Lower leg skin (tissue), 4 donors: ENCODE measurements at places on chromosomes 12 and 14. TPM values are rescaled to one million over a fixed set of nuclear protein-coding genes. Genes with fewer than 3 reads are reported as not detected.

DNA sequence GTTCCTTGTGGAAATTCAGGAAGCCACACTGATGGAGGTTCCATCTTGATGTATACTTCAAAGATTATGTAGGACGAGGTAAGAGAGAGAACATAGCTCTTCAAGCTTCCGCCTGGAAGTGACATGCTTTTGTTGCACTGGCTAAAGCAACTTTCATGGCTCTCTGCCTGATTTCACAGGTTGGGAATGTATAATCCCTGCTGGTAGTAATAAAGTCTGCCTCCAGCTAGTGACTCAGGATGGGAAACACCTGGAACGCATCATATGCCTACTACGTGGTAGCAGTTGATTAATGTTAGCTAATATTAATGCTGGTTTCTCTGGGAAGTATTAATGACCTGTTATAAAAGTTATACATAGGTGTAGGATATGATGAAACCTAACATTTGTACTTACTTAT, 71.1 kb downstream of the PELI2 start:
- no peak for DNase-seq

Gene DHRS4
- total RNA-seq = 41.9 TPM

DNA sequence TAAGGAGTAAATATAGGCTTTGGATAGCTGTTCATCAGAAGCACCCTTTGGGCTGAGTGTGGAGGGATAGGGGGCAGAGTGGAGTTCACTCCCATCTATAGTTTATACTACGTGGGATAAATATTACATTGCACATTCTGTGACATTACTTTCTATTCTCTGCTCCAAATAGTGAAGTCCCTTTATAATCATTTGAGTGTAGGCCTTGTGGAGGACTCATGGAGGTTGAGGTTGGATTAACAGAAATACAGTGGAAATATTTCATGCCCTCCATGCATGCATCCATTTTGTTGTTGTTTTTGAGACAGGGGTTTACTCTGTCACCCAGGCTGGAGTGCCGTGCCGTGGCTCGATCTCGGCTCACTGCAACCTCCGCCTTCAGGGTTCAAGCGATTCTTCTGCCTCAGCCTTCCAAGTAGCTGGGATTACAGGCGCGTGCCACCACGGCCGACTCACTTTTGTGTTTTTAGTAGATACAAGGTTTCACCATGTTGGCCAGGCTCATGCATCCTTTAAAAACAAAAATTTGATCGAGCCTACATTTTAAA, 1.4 kb downstream of the CHPT1 start:
- DNase-seq = no peak

DNA sequence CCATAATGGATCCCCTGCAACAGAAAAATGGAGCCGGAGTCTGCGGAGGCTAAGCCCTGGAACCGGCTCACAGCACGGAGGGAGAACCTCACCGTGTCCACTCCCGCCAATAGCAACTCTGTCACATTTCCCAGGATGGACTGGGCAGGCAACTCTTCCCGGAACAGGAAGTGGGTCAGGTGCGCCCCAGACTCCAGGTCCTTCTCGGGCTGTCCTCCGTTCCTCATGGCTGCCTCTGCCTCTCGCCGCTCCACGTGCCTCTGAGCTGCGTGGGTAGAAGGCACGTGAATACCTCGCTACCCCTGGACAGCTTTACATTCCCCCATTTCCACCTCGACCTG, 2.2 kb downstream of the CYP27B1 start:
- DNase-seq = no peak

GRCh38 chr14:50528000-50528399, 4.4 kb downstream of the MAP4K5 start:
- no peak for DNase-seq

Gene SLC7A8
- 53.3 TPM for total RNA-seq

- DNase-seq = no peak
Measured at GRCh38 chr14:75904311-75904710, 77.5 kb downstream of the TGFB3 start.

Gene NKX2-1
- not detected for total RNA-seq

Gene CHMP4A
- total RNA-seq = 65.8 TPM

GRCh38 chr12:132687211-132688164, at the start of the genes POLE and PXMP2:
TSS of gene POLE (minus strand) at chr12:132687342. CDS start at chr12:132687315, 27 bp downstream.
TSS of gene PXMP2 (plus strand) at chr12:132687587. CDS start at chr12:132687671, 84 bp downstream.
- DNase-seq = peak; percentile 91

GRCh38 chr12:111034886-111035577, 114.7 kb upstream of the MYL2 start:
- DNase-seq = no peak

DNA sequence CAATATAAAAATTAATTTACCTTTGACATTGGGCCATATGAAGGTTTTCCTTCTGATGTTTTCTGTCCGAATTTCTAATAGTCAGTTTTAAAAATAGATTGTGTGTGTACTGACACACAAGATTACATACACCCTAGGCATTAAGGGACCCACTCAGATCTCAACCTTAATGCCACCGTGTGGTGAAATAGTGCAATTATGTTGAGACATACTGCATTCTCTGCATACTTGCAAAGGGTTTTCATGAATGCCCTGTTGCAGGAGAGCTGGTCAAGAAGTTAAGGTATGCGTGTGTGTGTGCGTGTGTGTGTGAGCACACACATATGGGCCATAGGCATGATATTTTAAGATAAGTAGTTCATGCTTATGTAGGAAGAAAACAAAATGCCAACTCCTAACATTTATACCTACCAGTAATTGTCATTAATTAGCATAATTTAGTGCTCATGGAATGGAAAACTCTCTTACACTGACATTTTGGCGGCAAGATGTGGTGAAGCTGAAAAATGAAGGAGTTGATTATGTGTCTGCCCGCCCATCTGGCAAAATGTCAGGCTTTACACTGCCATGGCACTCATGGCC, 58.8 kb downstream of the PIK3C2G start:
- no peak for DNase-seq

Gene CFAP73
- total RNA-seq = 1.9 TPM

GRCh38 chr12:104865080-104865479, 93.0 kb downstream of the SLC41A2 start:
- no peak for DNase-seq

Gene FCF1
- 14.3 TPM for total RNA-seq

DNA sequence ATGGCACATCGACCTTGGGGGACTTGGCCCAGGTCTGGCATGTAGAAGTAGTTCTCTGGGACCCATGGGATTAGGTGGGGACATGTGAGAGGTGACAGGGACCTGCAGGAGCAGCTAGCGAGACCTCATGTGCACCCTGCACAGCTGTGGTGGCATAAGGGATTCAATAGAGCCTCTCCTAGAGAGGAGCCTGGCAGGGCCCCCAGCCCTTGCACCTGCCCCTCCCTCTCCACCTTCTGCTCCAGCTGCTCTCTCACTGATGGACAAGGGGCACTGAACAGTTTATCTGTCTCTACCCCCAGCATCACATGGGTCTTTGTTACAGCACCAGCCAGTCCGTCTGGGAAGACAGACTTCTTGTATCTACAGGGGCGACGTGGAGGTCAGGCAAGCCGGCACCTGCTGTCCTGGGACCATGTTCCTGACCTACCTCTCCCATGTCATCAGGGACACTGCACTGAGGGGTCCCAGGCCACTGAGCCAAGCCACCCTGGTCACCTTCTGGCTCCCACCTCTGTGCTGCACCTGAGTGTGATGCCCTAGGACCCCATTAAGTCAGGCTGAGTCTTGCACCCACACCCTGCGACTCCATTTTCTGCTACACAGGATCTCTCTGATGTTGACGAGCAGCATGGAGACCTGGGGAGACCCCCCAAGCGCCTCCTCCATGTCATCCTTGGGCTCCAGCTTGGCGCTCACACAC, 32.6 kb downstream of the DDX11 start:
- DNase-seq = no peak

DNA sequence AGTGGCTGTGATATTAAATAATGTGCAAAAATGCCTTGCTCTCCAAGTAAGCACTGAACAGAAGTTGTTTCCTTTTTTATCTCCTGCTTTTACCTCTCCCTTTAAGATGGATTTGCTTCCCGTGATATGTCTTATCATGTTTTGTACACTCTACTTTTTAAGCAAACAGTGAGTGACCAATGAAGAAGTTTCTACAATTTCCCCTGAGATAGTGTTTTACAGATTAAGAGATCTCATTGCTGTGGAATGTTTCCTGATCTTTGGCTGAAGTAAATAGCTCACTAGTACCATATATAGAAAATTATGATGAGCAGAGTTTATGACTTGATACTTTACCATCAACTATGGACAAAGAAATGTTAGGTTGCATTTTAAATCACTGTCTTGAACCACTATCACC, 184.8 kb upstream of the PDE3A start:
- DNase-seq = no peak

- no peak for DNase-seq
Measured at GRCh38 chr12:90908465-90908864, 46.5 kb downstream of the CCER1 start.

- DNase-seq = no peak
Measured at GRCh38 chr12:1185460-1186182, 194.6 kb downstream of the ERC1 start.

- DNase-seq = no peak
Measured at GRCh38 chr12:105477873-105478272, 147.4 kb downstream of the C12orf75 start.

Gene GLI1
- total RNA-seq = 13.4 TPM

Gene KLRG1
- total RNA-seq = not detected

Gene LRRK2
- total RNA-seq = 5.7 TPM

GRCh38 chr12:104938371-104938770, 19.7 kb downstream of the SLC41A2 start:
- no peak for DNase-seq

DNA sequence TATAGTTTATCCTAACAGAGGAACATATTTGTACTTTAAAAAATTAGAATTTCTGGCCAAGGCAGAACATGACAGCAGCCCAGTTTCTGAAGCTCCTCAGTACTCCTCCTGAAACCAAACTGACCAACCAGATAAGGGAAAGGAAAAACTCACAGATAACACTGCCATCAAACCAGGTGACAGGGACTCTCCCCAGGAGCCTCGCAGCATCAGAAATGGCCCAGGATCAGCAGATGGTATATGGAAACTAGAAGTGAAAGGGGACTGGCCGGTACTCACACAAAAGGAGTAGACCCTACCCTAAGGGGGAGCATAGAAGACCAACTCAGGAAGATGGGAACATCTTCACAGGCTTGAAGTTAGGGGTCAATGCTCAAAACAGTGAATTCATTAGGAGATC, 22.0 kb downstream of the GALC start:
- no peak for DNase-seq

- DNase-seq = no peak
Measured at GRCh38 chr14:34374998-34375740, 86.9 kb downstream of the SPTSSA start.

DNA sequence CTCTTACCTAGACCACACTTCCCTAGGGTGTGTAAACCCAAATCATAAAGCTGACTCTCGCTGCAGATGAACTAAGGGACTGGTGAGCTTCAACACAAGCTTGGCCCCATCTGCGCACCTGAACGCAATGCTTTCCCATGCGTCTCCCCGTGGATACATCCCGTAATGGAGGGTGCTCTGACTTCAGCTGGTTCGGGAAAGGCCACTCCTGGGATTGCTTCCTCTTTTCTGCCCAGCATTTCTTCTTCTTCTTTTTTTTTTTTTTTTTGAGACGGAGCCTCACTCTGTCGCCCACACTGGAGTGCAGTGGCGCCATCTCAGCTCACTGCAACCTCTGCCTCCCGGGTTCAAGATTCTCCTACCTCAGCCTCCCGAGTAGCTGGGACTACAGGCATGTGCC, 27.7 kb upstream of the ETFBKMT start:
- DNase-seq = peak; percentile 29

DNA sequence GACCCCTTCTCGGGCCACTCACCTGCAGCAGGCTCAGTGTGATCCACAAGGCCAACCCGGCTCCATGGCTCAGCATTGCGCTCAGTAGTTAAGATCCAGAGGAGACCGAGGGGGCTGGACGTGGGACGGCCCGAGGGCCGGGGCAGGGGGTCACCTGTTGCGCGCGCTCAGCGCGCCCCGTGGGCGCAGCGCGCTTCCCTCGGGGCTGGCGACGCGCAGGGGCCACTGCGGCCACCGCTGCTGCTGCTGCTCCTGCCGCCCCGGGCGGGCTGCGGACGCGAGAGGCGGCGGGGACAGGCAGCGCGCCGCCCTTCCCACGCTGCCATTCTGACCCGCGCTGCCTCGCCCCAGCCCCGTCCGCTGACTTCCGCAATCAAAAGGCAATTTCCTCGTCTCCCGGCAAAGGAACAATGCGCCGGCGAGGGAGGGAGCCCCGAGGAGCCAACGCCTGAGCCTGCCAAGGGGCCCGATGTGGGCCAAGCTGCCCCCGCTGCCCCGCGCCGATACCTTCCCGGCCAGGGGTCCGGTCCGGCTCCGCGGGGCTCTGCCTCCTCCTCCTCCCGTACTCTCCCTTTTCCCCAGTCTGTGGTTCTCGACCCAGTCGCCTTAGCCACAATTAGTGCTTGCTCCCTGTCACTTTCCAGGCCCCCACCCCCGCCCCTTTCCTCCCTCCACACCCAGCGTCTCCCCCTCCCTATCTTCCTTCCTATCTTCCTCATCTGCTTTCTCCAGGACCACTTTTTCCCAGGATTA, 27.3 kb downstream of the PTPRB start:
- peak; percentile 20 for DNase-seq

GRCh38 chr12:42129595-42130204, 15.0 kb downstream of the GXYLT1 start:
- peak; percentile 40 for DNase-seq

GRCh38 chr12:109905301-109905700, 5.2 kb downstream of the TCHP start:
- no peak for DNase-seq

DNA sequence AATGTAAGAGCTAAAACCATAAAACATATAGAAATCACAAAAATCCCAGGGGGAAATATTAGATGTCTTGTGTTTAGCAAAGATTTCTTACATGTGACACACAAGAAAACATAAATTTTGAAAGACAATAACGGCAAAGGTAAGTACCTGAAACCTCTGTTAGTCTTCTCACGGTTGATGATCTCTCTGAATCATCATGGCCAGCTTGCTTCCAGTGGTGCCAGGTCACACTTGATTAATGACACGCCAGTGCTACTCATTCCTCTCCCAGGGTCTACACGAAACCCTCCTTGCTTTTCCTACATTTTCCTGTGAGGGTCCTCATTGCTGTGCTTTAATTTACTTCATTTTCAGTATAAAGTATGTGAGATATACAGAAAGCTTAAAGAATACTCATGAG, 114.4 kb upstream of the PARP11 start:
- DNase-seq = no peak

Gene L3HYPDH
- total RNA-seq = 28.1 TPM

DNA sequence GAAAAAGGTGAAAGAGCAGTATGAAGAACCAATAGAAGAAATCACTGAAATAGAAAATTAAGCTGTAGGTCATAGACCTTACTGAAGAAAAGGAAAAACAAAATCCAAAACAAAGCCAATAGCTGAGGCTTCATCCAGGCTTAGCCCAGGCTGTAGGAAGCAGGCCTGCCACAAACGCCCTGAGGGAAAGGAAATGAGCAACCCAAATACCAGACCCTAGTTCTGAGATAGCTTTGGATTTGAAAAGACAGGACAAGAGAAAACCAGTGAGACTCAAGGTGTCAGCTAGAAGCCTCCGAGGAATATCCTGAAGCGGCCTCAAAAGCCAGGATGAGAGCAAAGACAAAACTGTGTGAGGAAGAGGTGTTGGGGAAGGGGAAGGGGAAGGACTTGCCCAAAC, 79.2 kb downstream of the FERMT2 start:
- no peak for DNase-seq
